CD4-positive, alpha-beta T cell (primary cell): ENCODE measurements at places on chromosomes 11 and 22.
A peak's percentile ranks its signal among the peaks of the same experiment; 100 is the strongest.

DNA sequence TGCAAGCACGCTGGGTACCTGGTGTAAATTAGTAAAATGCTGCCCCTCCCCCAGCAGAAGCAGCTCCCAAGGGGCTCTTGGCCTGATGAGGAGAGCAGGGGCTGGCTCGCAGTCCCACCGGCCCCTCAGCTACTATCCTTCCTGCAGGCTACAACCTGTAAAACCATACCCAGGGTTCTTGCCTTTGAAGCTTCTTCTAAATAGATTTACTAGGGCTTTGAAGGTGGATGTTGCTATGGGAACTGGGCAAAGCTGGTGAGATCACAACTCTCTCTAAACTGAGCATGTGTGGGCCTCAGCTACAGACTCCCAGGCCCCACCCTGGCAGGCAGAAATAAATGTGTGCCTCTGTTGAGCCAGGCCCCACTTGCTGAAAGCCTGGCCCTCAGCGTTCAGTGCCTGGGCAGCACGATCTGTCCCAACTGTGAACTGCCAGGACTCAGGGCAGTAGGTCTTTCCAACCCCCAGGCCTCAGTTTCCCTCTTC is 18.5 kb downstream of the CD5 start:
- peak; percentile 85 for DNase-seq

DNA sequence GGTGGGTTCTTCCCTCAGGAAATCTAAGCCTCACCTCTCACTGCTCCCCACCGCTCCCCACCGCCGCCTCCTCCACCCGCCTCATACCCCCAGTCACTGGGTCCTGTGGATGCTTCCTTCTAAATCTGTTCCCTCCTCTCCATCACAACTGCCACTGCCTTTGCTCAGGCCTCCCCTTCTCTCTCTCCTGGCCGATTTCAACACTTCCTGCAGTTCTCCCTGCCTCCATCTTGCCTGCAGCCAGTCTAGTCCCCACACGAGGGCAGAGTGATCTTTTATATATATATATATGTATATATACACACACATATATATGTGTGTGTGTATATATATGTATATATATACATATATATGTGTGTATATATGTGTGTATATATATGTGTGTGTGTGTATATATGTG is 27.8 kb downstream of the CREB3L1 start:
- no peak for DNase-seq

GRCh38 chr22:17366830-17367229 is 2.4 kb upstream of the CECR2 start:
- DNase-seq: peak; percentile 35

DNA sequence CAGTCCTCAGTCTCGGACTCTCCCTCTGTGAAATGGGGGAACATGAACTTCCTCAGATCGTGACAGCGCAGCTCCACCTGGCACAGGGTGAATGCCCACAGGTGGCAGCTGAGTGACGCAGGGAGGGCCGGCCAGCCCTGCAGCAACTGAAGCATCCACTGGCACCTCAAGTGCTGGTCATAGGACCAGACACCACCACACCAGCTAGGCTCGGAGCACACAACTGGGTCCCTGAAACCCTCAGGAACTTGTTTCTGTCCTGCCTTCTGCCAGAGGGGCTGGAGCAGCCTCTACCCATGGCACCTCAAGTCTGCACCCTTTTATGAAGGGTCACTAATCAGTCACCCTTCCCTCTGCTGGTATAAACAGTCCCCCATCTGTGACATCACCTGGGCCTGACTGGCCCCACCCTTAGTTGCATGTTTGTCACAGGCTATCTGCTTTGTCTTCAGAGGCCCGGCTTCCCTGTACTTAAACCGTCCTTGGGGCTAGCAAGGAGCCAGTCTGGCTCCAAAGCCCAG is 7.4 kb upstream of the CDC42BPG start:
- no peak for DNase-seq

- DNase-seq: no peak
Measured at GRCh38 chr11:95256321-95256779, 25.3 kb upstream of the SESN3 start.

DNA sequence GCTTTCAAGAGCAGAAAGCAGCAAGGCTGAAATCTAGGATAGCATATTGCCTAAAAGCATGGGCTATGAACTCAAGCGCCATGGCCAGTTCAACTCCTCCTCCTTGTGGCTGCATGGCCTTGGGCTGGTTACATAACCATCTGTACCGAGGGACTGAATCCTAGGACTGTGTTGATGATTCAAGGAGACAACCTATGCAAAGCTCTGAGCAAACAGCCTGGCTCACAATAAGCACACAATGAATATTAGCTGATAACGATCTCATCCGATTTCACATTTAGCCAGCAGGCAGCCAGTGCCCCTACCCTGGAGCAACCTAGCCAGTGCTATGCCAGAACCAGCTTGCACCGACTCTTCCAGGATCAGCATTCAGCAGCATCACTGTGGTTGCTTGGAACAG is 698.4 kb downstream of the TBC1D22A start:
- DNase-seq: no peak

DNA sequence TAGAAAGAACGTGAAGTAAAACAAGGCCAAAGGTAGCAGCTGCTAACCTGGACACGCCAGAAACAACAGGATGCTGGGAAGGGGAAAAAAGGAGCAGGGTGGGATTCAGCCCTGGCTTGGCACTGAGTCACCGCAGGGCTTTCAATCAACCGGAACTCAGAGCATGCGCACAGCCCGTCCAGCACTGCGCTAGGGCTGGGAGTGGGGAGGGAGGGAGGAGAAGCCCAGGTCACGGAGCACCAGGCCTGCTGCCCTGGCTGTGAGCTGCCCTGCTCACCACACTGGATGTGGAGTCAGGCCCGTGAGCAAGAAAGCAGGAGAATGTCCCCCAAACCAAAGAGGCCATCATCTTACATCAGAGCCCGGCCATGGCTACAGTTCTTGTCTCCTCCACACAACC is 51.5 kb downstream of the APOL1 start:
- no peak for DNase-seq

GRCh38 chr11:692824-693414 is 2.1 kb downstream of the DEAF1 start:
- DNase-seq: no peak

DNA sequence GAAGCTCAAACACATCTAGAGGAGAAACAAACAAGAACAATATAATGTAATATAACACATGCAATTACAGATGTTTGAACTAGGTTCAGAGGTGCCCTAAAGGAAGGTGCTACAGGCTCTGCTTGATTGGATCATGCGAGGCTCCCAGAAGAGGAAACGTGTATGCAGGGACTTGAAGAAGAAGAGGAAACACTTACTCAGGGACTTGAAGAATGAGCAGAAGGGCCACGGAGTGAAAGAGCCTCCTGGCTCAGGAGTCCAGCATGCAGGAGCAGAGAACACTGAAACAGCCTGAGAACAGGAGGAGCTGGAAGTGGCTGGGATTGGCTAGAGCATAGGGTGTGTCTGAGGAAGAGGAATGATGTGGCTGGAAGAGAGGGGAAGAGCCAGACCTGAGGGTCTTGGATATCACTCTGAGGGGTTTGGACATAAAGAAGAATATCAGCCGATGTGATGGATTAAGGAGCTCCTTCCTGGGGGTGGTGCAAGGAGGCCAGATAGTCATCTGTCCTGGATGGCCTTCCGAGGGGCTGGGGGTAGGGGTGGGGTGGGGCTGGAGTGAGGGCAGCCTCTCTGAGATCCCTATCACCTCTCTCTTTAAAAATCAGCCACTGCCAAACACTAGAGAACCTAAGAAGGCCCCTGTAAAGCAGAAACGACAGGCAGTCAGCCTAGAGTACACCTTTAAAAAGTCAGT is 16.8 kb downstream of the FZD4 start:
- no peak for DNase-seq

- DNase-seq: no peak
Measured at GRCh38 chr11:72799441-72799840, 5.6 kb upstream of the STARD10 start.

DNA sequence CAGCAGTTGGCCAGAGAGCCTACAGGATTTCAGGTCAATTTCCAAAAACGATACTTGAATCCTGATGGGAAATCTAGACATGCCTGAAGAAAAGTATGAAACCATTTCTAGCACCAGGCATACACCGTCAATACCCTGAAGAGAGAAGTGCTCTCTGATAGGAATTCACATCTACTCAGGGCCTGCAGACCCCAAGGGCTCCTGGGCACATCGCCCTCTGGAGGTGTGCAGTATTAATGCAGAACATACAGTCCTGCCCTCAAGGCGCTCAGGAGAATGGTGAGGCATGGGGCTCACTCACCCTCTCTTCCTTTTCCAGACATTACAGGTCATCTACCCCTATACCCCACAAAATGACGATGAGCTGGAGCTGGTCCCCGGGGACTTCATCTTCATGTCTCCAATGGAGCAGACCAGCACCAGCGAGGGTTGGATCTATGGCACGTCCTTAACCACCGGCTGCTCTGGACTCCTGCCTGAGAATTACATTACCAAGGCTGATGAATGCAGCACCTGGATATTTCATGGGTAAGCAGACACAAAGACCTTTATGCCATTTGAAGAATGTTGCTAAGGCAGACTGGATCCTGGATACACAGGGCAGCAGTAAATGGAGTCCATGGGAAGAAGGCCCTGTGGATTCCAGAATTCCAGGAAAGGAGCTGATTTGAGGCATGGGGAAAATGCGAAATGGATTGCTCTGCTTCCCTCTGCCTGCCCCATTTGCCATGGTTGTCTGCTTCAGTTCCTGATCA is 49.3 kb upstream of the CRTAM start:
- no peak for DNase-seq

DNA sequence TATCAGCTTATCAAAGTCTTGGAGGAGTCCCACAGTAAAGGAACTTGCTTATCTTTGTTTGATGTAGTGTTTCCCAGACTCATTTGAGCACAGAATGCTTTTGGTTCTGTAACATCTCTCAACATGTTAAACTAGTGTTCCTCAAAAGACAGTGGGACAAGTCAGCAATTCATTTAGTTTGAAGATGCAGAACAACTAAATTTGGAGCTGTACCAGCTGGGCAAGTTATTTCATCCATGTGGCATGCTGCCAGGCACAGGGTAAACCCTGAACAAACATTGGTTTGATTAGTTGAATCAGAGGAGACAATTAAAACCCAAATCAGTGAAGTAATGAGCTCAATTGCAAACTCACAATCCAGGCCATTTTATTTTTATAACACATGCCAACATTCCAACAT is 141.2 kb downstream of the CSNK2A3 start:
- no peak for DNase-seq

GRCh38 chr11:130441719-130442118 is 6.7 kb upstream of the ADAMTS15 start:
- no peak for DNase-seq

DNA sequence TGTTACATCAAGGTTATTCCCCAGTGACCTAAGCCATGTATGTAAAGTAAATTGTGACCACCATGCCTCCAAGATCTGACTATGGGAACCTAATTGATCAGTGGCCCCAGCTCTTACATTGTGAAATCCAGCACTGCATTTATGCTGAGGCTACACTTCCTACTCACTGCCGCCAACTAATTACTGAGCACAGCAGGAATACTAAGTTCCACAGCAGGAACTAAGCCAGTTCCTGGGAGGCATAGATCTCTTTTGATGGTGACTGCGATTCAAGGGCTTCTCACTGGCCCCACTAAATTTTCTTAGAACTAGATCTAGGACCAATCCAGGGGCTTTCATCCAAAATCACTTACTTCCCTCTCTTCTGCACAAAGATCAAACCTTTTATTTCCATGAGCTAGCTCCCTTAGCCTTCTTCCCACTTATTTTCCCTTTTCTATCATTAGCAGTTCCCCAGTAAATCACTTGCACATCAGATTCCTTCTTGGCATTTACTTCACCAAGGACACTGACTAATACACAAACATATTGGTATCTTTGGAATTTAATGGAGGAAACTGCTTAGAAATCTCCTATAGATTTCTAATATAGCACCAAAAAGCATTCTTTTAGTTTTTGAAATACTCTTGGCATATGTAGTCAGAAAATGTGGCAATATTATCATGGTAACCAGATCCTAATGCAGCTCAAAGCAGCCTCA is 46.0 kb downstream of the CNTN5 start:
- no peak for DNase-seq

DNA sequence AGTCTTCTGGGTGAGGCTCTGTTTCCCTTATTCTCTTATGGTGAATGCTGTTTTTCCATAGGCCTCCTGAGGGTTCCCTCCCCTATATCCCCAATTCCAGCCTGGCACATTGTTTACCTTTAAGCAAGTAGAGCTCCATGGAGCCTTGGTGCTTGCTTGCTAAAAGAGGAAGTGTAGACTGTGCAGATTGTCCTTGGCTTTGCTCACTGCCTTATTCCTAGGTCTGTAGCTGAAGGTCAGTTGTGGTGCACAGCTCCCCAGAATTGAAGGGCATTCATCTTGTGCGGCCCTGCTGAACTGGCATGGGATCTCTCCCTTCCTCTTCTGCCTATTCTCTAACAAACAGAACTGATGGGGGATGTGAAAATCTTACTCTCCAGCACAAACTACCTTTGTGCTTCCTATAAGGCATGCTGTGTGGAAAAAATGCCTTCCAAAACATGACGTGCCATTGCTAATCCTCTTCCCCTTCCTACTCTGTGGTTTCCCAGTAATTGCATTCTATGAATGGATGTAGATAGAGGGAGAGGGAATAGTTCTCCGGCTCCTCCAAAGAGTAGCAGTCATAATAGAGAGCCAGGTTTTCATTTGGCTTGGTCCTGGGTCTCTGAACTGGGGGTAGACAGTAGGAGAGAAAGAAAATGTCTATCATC is 34.2 kb upstream of the PLET1 start:
- no peak for DNase-seq

- no peak for DNase-seq
Measured at GRCh38 chr11:106276126-106276525, 198.7 kb downstream of the AASDHPPT start.

GRCh38 chr22:48316257-48317250 is 1511.1 kb downstream of the BRD1 start:
- no peak for DNase-seq

GRCh38 chr11:131204765-131205380 is 165.5 kb upstream of the NTM start:
- no peak for DNase-seq

- DNase-seq: peak; percentile 12
Measured at GRCh38 chr11:112525270-112525669, 264.6 kb upstream of the PLET1 start.

DNA sequence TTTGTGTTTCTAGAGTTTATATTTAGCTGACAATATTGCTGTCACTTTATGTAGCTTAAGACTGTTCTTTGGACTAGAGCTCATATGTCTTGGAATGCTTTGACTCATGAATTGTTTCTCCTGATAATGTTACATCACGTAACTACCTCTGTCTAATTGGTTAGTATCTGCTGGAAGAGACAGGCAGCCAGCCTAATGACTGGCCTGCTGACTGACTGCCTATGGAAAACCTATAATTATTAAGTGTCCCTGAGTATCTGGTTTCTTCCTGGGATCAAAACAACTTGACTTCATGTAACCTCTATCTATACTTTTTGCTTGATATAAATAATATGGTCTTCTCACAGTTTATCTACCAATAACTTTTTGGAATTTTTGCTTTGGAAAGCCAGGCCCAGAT is 9.4 kb downstream of the SOX6 start:
- no peak for DNase-seq

DNA sequence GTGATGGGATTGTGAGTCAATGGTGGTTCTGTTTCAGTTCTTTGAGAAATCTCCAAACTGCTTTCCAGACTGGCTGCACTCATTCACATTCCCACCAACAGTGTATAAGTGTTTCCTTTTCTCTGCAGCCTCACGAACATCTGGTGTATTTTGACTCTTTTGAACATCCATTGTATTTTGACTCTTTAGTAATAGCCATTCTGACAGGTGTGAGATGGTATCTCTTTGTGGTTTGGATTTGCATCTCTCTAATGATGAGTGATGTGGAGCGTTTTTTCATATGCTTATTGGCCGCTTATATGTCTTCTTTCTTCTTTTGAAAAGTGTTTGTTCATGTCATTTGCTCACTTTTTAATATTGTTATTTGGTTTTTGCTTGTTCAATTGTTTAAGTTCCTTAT is 19.4 kb downstream of the NELL1 start:
- no peak for DNase-seq
